Choroid plexus epithelial cell (primary cell): ENCODE measurements at places on chromosomes 2 and 18.

DNA sequence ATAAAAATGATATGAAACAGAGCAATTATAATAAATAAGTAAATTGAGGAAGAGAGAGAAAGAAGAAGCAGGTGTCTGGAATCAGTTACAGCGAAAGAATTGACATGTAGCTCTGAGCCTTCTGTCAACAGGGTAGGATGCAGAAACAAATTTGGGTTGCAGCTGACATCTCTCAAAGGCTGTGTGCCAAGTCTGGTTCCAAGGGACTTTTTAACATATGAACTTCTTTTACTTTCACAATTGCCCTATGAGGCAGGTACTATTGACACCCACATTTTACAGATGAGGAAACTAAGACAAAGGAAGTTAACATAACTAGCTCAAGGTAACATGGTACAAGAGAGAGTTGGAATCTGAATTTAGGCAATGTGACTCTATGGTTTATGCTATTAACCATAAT is 260.0 kb downstream of the ASXL3 start:
- no peak for DNase-seq

DNA sequence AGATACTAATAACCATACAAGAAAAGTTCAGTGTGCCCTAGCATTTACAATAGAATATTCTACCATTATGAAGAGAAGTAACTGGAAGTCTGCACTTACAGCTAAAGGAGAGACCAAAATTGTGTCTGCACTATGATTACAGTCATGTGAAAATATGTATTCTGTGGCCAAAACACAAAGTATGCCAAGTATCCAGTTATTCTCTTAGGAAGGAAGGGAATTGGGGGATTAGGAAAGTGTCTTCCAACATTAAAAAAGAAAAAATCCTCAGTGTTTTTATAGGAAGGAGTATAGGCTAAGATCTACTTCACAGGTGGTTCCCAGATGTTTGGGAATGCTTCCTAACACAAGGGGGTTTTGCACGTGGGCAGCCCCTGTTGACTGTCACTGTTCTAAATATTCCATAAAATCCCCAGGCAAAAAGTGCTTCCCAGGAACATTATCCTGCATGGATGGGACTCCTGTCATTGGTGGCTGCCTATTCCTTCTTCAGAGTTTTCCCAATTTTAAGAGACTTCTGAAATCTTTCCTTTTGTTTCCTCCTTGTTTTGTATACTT is 180.2 kb upstream of the KLHL29 start:
- no peak for DNase-seq

- DNase-seq = no peak
Observed at GRCh38 chr2:197558393-197558792, 42.5 kb downstream of the MOB4 start.

DNA sequence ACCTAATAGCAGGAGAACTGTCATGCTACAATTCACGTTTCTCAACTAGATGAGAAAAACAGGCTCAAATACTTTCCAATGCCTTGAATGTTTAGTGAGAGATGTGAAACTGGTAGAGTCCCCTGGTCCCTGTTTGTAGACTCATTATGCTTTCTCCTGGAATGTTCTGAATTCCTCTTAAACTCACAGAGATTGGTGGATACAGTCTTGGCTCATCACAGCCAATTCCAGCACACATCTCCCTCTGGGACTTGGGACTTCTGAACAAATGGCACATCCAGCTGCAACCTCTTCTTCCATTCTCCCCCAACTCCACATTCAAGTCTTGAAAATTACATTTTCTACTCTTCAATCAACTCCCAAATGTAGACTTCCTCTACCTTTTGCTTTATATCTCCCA is 58.4 kb upstream of the NT5C1B start:
- DNase-seq = no peak

- DNase-seq = no peak
Observed at GRCh38 chr2:66536997-66537396, 102.1 kb downstream of the MEIS1 start.

- DNase-seq = no peak
Observed at GRCh38 chr2:160415991-160416390, 77.6 kb downstream of the RBMS1 start.

GRCh38 chr2:57758686-57759085 is 287.9 kb upstream of the VRK2 start:
- no peak for DNase-seq

GRCh38 chr2:122748552-122749011 is 993.1 kb downstream of the TSN start:
- DNase-seq = peak; percentile 60

DNA sequence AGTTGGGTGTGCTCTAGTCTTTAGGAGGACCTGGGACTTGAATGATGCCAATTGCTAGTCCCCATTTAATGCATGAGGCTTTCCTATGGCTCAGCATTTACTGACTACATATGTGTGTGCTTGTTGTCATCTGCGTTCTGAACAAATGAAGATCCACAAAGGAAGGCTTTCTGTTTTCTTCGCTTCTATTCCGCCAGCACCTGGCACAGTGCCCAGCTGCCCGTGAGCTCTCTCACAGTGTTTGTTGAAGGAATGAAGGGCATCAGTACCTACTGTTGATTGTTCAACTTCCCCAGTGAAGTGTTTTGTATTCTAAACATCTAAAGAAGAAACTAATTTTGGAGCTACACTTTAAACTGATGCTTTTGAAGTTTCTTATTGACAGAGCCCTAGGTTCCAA is 122.4 kb upstream of the LINC00305 start:
- no peak for DNase-seq

DNA sequence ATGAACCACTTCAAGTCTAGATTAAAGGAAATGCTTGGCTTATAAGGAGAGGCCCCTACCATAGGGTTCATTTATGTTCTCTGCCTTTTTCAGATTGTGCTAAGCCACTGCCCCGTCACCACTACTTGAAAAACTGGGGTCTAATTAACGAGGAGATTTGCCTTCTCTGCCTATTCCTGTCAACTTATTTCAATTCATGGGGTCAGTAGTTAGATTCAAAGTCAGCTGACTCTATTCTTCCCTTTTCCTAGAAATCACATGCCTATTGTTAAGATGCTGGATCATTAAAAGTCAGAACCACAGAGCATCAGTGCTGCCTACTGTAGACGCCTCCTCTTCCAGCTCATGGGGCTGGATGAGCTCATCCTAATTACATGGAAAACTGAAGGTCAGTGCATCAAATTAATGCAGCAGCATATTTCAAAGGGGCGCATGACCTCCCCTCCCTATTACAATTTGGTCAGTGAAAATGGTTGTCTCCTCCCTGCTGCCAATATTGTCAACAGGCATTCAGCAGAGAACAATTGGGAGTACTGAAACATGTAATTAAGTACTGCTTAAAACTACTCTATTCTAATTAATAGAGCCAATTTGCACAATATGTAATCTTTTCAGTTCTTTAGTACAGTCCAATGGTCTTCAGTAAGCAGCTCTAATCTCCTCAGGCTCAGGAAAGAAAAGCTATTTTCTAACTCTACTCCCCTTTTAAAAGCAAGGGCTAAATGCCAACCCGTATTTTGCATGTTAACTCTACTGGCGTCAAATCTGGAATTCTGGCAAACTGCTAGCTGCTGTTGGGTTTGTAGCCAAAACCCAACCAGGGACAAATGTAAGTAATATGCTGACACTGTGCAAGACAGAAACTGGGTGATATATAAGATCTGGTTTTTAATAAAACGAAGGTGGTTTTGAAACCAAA is 117.4 kb upstream of the ITGB6 start:
- no peak for DNase-seq

GRCh38 chr18:57543560-57543959 is 42.9 kb downstream of the FECH start:
- DNase-seq = no peak

DNA sequence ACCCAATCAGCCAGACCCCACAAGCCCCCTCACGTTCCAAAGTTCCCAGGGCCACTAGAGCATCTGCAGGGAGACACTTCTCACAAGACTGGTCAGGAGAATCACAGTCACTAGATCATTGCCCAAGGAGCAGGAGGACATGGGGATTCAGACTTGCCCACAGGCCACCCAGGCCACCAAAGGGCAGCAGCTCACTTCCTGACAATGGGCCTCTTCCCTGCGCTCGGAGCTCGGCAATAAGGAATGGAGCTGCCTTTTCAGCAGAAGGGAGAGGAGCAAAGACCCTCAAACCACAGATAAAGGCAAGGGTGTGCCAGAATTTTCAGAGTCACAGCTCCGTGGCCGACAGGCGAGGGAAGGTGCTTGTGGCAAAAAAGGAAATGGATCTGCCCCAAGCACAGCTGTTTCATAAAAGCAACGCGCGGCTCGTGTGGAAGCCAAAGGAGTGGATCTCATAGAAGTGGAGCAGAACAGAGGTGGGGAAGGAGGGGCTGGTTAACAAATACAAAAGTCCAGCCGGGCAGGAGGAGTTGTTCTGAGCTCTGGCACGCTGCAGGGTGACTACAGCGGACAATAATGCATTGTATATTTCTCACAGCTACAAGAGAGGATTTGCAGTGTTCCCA is 72.1 kb downstream of the EDAR start:
- no peak for DNase-seq

DNA sequence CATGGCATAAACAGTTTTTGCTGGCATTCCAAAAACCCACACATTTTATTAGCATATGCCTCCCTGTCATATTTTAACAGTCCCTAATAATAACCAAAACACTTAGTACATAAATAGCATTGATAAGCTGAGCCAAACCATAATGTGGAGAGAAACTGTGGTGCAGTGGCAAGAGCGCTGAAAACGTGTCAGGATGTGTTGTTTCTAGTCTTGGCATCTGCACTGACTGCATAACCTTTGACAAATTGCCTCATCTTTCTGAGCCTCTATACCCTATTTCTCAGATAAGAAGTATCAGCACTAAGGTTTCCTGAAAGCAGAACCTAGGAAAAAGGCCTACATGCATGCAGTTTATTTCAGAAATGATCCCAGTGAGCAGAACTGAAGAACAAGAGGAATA is 41.4 kb downstream of the RAD51AP2 start:
- DNase-seq = peak; percentile 4

DNA sequence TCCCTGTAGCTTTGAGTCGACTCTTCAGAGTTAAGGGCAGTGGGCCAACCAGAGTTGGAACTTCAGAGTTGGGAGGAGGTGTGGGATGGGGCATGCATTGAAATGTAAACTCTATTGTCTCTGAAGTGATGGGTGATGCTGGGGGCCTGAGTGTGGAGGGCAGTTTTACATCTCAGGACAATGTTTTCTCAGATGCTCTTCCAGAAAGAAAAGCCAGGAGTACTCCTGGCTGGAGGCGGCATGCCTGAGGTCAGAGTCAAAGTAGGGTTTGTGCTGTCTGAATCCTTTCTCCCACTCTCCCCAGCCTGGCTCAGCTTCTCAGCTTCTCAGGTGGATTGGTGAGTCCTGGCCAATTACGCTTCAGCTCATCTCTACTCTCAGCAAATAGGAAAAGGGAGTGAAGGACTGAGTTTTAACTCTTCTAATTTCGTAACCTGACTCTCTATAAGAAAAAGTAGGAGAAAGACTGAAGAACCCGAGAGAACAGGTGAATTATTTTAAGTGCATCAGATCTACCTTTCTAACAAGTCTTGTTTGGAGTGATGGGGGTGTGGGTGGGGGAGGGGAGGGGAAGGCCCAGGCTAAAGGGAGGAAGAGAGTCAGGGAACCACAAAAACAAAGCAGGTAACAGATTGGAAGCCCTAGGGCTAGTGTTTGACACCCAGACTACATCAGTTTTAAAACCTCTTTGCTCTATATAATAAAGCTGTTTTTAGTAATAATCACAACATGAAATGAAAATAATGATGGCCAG is 107.5 kb upstream of the PELI1 start:
- DNase-seq = no peak

- DNase-seq = no peak
Observed at GRCh38 chr2:234808907-234809306, 142.9 kb upstream of the SH3BP4 start.

GRCh38 chr2:177187631-177188312 is 24.8 kb upstream of the HNRNPA3 start:
- DNase-seq = peak; percentile 84

DNA sequence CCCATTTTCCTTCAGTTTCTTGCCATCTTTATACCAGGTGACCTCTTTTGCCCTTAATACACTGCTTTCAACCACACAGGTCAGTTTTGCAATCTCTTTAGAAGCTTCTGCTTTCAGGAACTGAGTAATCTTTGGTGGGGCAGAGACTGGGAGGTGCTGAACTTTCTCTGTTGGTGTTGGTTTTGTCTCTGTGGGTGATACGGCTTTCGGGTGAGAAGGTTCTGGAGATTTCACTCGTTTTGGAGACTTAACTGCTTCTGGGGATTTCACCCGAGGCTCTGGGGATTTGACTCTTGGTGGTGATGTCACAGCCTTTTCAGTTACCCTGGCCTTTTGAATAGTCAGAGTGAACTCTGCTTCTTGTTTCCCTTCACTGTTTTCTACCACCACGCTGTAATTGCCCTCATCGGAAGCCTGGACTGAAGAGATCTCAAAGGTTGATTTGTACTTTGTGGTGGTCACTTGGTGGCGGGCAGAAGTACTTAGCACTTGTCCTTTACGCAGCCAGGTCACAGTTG is 50.4 kb downstream of the PLEKHA3 start:
- peak; percentile 25 for DNase-seq

- DNase-seq = no peak
Observed at GRCh38 chr2:17231394-17231965, 286.8 kb downstream of the RAD51AP2 start.

DNA sequence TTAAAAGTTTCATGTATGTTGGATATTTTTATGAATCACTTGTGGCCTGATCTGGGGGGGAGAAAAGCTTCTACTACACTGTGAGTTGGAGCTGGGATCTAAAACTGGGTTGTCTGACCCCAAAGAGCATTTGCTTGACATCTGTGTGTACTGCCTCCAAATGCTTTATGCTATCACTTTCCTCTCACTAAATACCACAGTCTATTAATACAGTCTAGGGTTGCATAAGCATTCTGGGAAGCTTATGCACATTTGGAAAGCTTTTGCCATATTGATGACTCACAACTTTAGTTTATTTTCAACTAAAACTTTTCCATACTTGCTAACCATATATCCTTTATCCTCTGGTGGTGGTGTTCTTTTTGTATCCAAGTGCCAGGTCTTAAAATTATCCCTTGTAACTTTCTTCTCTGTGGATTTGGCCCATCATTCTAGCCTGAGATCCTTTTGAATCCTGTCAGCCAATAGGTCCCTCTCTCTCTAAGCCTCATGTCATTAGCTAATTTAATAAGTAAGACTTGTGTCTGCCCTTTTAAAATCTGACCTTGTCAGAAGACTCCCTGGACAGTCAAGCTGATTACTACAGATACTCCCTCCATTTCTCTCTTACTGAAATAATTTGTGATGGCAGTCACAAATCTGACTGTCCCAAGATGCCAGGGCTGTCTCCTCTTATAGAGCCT is 72.7 kb downstream of the NXPH2 start:
- peak; percentile 91 for DNase-seq

GRCh38 chr2:114083717-114084387 is 194.0 kb downstream of the ACTR3 start:
- DNase-seq = no peak

GRCh38 chr18:5295981-5296705 is 617 bp upstream of the ZBTB14 start:
- DNase-seq = peak; percentile 98

GRCh38 chr2:33457556-33458247 is 18.7 kb upstream of the RASGRP3 start:
- peak; percentile 72 for DNase-seq

- DNase-seq = no peak
Observed at GRCh38 chr2:128667391-128667790, 348.7 kb upstream of the HS6ST1 start.
